CD4-positive, alpha-beta T cell treated with Interleukin-21 for 1 hour (primary cell): ENCODE measurements at places on chromosomes 7 and 10.

- DNase-seq = no peak
These were observed 24.8 kb downstream of the DUSP5 start for GRCh38 chr10:110522365-110522988.

DNA sequence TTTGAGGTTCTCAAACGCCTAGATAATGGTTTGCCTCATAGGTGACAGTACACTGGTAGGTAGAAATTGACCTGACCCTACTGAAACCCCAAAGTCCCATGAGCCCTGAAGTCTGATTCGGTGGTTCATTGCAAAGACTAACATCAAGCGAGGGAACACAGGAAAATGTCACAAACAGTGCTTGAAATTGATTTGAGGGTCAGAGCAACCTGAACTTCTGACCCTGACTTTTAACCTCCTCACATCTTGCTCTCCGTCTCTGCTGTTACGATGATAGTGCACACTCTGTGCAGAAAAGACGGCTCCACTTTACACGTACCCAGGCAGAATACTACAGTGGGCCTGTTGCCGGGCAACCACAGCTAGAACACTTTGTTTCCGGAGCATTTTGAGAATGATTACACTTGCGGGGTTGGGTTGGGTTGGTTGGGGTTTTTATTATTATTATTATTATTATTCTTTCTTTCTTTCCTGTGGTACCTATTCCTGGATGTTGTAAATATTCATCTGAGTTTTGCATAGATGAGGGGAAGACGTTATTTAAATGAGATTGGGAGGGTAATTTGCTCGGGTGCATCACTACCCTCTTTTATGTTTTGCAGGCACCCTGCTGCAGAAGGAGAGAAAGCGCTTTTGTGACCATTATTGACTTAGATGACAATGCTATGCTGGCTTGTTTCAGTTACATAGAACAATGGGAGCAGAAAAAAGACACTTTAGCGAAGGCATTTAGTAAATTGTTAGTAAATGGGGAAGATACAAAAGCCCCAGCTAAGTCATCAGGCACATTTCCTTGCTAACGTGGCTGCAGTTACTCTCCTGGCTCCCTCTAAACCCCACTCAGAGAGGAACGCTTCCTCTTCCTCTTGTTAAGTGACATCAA is 438.1 kb upstream of the NRP1 start:
- no peak for DNase-seq

- no peak for DNase-seq
These were observed 64.7 kb downstream of the NRF1 start for GRCh38 chr7:129676017-129676897.

DNA sequence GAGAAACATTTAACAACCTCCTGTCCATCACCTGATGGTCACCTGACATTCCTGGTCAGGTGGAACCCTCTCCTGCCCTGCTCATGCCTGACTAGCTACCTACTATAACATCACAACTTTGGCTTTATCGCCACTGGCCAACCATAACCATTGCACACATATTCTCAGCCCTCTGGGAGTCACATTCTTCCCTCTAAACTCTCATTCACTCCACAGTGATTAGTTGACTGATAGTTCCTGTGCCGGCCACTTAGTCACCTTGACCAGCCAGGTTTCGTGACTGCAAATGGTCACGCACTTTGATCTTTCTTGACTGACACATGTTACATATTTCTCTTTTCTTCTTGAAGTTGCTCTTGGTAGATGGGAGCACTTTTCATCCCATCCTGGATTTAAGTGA is 50.1 kb downstream of the GNAI1 start:
- DNase-seq = no peak

DNA sequence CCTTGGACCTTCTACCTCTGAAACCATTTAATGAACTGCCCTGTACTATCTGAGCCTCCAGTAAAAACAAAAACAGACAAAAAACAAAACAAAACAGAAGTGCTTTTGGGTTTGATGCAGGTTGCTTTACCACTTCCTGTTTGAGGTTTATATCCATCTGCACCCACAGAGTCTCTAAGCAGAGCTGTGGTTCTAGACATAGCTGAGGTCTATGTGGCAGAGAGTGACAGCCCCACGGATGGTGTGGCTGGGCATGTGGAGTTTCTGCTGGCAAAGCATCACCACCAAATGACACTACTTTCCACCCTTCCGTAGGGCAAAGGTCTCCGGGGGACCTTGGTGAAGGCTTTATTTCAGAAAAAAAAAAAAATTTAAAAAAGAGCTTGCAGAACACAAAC is 754.2 kb downstream of the GRID1 start:
- DNase-seq = peak; percentile 65

- DNase-seq = no peak
These were observed at the start of gene ASB15 for GRCh38 chr7:123601530-123601929. ASB15 (plus strand) TSS chr7:123601821; CDS start chr7:123614503, 12,682 bp downstream.

DNA sequence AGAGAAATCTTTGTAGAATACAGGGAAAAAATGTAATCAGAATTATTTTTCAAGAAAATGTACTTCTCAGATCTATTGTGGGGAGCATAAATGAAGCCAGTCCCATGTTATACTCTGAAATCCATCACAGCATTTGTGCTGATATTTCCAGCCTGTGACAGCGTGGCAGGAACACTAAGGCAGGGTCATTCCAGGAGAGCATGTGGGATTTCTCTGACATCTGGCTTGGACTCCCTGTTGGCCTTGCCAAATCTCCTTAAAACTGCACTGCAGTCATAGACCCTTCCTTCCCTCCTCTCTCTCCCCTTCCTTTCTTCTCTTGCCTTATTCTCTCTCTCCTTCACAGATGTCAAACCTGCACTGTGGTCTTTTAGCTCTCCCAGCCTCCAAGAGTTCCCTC is 6.5 kb upstream of the TSPAN13 start:
- no peak for DNase-seq

DNA sequence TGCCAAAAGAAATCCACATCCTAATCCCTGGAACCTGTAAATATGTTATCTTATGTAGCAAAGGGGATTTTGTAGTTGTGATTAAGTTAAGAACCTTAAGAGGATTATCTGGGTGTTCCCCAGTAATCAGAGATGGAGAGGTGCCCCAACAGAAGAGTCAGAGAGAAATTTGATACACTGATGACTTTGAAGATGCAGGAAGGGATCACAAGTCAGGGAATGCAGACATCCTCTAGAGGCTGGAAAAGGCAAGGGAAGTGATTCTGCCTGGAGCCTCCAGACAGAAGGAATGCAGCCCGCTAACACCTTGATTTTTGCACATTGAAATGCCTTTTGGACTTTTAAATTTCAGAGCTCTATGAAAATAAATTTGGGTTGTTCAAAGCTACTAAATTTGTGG is 531.7 kb downstream of the DNAJB9 start:
- DNase-seq = no peak

GRCh38 chr10:30313579-30314350 is 35.3 kb downstream of the MTPAP start:
- DNase-seq = no peak

GRCh38 chr7:116957874-116958273 is 4.6 kb downstream of the ST7 start:
- no peak for DNase-seq
